ENCODE measurements at places on chromosomes 13 and 19.

DNA sequence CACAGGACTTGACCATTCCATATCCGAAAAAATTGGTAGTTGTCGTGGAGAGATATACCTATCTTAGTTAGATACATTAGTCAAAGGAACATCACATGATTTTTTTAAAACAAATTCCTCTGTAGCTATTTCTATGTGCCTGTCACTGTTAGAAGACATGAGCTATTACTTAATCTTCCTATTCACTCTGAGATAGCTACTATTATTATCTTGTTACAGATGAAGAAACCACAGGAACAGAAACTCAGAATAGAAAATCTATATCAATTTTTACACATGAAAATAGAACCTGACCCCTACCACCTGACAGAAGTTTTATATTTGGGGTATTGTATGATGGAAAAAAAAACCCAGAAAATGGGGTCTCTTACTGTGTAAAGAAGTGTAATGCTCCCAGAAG is 68.9 kb upstream of the TDRD3 start:
- DNase-seq, result no peak

DNA sequence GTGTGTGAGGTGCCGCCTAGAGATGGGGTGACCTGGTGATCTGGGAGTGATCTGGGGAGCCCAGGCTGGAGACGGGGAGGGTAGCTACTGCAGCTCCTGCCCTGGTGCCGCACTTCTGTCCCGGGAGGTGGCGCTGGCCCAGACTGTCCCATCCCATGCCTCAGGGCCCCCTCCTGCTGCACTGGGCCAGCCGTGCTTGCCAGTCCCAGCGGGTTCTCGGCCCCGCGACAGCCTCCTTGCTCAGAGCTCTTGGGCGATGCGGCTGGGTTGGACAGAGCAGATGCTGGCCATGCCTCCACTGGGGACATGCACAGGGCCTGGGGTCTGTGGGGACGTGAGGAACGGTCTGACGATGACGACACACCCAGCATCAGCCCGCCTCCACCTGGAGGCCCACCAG is 2.5 kb downstream of the RAX2 start:
- no peak for DNase-seq

DNA sequence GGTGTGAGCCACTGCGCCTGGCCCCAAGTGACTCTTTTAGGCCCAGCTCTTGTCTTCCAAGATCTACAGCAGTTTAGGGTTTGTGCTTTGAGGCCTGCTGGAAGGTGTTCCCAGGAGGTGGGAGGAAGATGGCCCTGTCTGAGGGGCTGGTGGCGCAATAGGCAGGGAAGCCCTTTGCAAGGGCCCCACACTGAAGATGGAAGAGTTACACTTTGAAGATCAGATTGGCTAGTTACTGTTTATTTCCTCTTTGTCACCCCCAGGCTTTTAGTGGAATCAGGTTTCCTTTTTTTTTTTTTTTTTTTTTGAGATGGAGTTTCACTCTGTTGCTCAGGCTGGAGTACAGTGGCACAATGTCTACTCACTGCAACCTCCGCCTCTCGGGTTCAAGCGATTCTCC is 1.9 kb upstream of the RABAC1 start:
- no peak for DNase-seq

DNA sequence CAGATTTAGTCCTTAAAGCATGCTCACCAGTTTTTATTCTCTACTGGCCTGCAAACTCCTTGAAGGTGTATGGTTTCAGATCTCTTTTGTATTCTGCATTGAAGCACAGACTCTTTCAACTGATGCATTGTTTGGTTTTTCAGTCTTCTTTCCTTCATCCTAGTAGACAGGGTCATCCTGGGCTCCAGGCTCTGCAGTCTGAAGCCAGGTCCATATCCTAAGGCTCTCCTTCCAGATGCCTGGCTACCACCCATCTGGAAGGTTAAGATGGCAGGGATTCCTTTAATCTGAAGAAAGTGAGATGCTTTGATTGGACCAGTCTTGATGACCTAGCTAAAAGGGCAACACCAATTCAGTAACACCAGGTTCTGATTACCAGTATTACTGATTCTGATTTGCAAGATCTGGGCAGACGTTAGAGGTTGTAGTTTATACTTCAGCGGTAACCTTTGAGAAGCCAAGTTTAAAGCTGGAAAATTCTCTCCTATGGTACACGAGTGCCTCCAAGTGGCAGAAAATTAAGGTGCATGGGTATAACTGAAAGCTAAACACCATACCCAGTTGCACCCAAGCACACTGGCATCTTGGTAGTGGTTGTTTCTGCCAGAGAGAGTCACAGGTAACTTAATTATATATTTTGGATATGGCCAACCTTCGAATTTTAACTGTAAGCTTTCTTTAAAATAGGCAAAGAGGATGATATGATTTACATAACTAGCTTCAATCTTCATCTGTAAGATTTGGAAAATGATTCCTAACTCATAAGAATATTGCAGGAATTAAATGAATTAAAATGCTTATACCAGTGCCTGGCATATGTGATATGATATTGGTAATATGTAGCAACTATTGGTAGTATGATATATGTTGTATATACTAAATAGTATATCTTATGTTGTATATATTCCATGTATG is 1651.9 kb upstream of the MIR17HG start:
- no peak for DNase-seq

GRCh38 chr19:58513694-58514563 is 2.1 kb upstream of the SLC27A5 start:
- DNase-seq, result peak; percentile 96

- DNase-seq, result no peak
These were observed 60.5 kb downstream of the SERP2 start for GRCh38 chr13:44433863-44434765.

- no peak for DNase-seq
These were observed 9.3 kb downstream of the CD177 start for GRCh38 chr19:43362745-43363144.

DNA sequence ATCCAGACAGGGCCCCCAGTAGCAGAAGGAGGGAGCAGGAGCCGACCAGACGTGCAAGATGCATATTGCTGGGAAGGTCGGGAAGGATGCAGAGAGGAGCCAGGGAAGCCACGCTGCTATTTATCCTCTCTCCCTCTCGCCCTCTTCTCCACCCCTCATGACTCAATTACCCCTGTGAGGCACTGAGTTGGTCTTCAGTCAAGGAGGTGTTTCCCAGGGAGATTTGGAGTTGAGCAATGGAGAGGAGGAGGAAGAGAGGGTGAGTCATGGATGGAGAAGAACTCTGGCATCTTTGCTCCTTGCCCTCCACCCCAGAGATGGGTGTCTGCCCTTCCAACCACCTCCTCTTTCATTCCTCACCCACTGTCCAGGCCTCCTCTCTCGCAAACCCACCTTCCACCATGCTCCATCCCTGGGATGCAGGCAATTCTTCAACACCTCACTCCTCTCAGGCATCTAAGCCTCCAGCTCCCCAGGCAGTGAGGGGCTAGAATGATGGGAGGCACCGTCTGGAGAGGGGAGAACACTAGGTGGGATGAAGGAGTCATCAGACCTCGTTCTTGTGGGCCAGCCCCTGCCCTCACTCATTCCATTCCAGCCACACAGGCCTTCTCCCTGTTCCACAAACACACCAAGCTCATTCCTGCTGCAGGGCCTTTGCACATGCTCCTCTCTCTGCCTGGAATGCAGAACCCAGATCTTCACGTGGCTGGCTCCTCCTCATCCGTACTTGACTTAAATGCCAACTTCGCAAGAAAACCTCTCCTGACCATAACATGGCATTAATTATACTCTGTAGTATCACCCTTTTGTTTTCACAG is at the start of gene SBSN:
Gene SBSN (minus strand): TSS at position 94 of the 821 bp plus-strand sequence. CDS start 30 bp downstream, at position 64.
- no peak for DNase-seq

- DNase-seq, result no peak
These were observed 262.2 kb downstream of the KLF5 start for GRCh38 chr13:73321043-73321442.

- DNase-seq, result no peak
These were observed 61.0 kb upstream of the F7 start for GRCh38 chr13:113044391-113045114.

- DNase-seq, result no peak
These were observed 14.4 kb upstream of the AKAP8 start for GRCh38 chr19:15393963-15394362.

- no peak for DNase-seq
These were observed 159.9 kb downstream of the SUCLA2 start for GRCh38 chr13:47841151-47841550.

DNA sequence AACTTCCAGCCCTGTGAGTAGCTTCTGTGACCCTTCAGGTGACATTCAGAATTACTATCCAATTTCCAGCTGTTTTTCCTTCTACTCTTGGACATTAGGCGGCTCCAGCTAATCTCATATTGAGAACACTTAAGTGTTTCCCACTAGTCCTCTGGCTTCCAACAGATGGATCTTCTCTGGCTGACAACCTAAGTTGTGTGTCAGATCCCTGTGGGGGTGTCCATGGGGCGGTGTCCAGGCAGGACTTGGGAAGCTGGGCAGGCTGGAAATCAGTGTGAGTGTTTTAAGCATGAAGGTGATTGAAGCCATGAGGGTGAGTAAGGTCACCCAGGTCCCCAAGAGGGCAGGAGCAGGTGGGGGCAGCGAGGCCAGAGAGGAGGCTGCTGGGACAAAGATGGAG is 10.1 kb downstream of the CNOT3 start:
- DNase-seq, result no peak

DNA sequence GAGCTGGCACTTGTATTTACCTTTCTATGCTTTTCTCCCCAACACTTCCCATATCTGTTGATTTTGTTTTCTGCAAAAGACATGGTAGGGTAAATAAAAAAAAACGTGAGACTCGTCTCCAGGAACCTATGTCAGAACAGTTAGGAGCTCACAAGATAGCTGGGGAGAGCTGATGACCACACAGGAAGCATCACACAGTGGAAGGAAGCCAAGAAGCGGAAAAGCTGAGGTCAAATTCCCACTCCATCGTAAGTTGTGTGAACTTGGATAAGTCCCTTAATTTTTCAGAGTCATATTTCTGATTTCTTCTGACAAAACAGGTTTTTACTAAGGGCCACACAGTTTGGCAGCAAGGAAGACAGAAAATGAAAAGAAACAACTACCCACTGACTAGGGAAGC is 199.6 kb downstream of the KLF5 start:
- no peak for DNase-seq

- DNase-seq, result no peak
These were observed 11.7 kb upstream of the KL start for GRCh38 chr13:33004511-33004910.

DNA sequence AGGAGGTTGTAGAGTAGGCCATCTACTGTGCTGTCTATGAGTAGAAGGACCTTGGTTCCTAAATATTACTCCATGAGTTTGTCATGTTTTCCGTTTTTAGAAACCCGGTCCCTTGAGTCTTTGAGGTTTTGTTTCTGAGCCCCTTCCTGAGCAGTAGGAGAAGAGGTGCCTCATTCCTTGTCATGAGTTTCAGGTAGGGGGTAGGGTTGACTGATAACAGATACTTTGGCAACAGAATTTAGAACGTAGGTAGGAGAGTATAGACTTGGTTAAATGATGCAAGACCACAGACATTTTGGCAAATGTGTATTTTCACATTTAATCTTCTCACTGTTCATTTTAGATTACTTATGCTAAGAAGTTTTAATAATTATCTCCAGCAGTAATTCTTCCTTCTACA is 24.6 kb downstream of the LMO7 start:
- DNase-seq, result no peak

GRCh38 chr13:111178402-111178801 is 63.3 kb downstream of the ARHGEF7 start:
- DNase-seq, result no peak

DNA sequence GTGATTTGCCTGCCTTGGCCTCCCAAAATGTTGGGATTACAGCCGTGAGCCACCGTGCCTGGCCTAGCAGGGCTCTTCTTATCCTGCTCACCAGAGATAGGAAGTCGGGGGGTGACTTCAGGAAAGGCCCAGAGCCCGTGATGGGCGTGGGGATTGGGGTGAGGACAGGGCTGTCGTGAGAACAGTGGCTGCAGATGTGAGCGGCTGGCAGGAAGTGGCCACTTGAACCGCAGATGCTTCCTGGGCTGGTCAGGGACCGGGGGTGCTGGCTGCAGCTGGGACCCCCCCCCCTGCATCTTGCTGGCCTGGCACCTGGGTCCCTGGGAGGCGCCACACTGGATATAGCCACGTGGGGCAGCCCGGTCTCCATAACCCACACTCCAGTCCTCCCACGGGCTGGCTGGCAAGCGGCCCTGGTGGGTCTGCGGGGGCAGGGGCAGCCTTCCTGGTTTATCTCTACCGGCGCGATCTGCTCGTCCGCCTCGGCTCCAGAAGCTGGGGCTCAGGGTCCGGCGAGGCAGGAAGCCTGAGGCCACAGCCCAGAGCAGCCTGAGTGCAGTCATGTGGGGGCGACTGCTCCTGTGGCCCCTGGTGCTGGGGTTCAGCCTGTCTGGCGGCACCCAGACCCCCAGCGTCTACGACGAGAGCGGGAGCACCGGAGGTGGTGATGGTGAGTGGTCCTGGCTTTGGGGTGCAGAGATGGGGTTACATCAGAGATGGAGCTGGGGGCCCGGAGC is at the start of gene F2RL3:
Gene F2RL3 (plus strand): TSS at position 371 of the 737 bp plus-strand sequence. CDS start 191 bp downstream, at position 562.
- DNase-seq, result no peak

DNA sequence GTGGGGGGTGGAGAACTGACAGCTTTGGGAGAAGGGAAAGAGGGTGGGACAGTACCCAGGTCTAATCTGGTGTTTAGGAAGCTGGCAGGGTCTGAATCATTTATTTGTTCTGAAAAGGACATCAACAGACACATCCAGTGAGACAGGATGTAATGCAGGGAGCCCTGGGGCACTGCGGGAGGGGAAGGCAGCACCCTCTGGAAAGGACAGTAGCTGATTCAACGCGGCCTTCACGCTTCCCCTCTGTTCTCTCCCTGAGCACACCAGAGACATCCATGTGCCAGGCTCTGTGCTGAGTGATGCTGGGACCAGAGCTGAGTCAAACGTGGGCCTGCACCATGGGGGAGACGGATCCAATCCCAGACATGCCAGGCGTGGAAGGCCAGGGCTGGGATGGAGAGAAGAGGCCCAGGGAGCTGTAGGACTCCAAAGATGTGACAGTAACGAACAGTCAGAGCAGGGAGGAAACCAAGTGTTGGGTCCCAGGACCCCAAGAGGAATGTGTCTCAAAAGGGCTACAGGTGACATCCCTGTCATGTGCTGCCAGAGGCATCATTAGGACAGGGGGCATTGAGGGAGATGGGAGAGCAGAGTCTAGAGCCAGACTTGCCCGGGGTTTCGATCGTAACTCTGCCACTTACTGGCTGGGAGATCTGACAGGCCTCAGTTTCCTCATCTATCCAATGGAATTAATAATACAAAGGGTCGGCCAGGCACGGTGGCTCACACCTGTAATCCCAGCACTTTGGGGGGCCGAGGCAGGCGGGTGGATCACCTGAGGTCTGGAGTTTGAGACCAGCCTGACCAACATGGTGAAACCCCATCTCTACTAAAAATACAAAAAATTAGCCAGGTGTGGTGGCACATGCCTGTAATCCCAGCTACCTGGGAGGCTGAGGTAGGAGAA is 1.7 kb downstream of the ETFB start:
- no peak for DNase-seq

GRCh38 chr19:12656899-12657571 is 9.5 kb downstream of the MAN2B1 start:
- DNase-seq, result no peak

GRCh38 chr13:93473441-93474270 is 247.0 kb downstream of the GPC6 start:
- DNase-seq, result no peak

DNA sequence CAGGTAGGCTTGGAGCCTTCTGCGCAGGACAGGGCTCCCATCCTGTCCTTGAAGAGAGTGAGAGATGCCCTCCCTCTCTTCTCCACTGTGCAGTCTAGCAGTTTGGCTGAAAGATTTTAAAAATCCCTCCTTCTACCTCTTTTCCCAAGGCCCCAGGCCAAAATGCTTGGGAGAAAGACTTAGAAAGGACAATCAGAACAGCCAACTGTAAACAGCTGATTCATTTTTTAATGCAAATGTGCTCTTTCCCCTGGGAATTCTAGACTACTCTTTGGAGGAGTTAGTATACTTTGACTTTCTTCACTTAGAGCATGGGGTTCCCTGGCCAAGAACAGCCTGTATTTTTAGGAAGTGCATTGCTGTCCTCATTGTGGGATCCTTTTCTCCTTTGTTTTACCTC is 398.9 kb downstream of the GPC6 start:
- no peak for DNase-seq
